ENCODE measurements at places on chromosomes 12 and 14. TPM values are rescaled to one million over a fixed set of nuclear protein-coding genes. Genes with fewer than 3 reads are reported as not detected.

DNA sequence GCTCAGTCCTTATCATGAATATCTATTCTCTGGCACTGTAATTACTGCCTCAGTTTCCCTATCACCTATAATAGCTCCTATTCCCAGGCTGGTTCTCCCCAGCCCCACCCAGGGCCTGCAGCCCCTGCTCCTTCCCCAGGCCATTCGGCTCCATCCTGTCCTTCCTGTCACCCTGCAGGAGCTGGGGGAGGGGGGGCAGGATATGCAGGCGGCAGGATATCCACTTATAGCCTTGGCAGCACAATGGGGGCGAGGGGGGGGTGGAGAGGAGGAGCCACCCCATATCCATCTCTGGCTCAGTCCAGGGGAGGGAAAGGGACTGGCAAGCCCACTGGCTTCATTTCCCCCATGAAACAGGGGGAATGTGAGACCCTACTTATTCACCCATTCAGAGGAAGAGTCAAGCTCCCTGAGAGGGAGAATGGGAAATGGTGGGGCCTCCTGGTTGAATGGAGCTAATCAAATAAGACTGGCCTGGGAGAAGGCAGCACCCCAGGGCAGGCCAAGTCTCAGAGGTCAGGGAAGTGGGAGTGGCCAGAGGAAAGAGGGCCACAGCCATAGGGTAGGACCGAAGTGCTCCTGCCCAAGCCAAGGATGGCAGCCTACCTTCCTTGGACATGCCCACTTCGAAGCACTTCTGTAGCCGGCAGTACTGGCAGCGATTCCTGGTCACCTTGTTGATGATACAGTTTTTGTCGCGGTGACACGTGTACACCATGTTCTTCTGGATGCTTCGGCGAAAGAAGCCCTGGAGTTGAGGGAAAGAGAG is 7.8 kb upstream of the ITGB7 start:
- H3K36me3 ChIP-seq: no peaks in the 10 kb centered on the region
- DNase-seq: no peak
- no peaks in the 10 kb centered on the region for H3K27me3 ChIP-seq
- peaks cover 34% of the 10 kb centered on the region for H3K4me1 ChIP-seq

DNA sequence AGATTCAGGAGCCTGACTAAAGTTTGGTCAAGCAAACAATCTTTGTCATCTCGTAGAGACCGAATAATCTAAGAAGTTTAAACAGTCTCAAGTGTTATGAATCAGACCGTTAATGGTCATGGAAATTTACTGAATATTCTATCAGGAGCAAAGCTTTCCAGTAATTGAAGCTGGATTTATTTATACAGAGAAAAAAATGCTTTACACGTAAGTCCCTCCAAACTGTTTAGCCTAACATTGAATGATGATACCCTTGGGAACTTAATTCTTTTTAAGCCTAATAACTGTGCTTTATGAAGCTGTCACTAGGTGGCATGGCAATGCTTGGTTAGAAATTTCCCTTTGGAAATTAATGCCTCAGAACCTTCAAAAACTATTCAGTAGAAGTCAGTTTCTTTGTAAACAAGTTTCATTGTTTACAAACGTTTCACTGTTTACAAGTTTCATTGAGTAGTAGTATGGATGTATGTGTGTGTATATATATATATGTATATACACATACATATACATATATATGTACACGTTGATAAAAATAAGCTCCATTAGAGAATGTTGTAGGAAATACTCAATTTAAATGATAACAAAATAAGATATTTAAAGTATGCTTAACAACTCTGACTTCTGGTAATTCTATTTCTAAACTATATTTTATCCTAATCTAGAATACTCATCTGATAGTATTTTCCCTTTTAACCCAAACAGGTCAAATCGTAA is 32.1 kb downstream of the DEPDC4 start:
- H3K4me3 ChIP-seq: no peak overlapping the region
- no peak overlapping the region for H3K27ac ChIP-seq
- H3K36me3 ChIP-seq: no peaks in the 10 kb centered on the region
- no peaks in the 10 kb centered on the region for H3K27me3 ChIP-seq

- H3K36me3 ChIP-seq: no peaks in the 10 kb centered on the region
- H3K4me1 ChIP-seq: no peaks in the 10 kb centered on the region
Measured at GRCh38 chr14:90535556-90536090, 138.8 kb downstream of the CALM1 start.

Gene KRT5
- polyA plus RNA-seq: 11.3 TPM

GRCh38 chr12:108596854-108597558 is 878 bp downstream of the TMEM119 start:
- H3K27ac ChIP-seq: peak overlapping the region; percentile 90
- no peak for DNase-seq

- no peaks in the 10 kb centered on the region for H3K36me3 ChIP-seq
- H3K27ac ChIP-seq: peak overlapping the region; percentile 6
- H3K27me3 ChIP-seq: no peaks in the 10 kb centered on the region
- no peak overlapping the region for H3K4me3 ChIP-seq
- H3K4me1 ChIP-seq: no peaks in the 10 kb centered on the region
Measured at GRCh38 chr12:19198272-19198671, 68.7 kb downstream of the PLEKHA5 start.

GRCh38 chr14:103568952-103569351 is 6.2 kb downstream of the COA8 start:
- DNase-seq: no peak
- H3K36me3 ChIP-seq: no peaks in the 10 kb centered on the region
- H3K4me3 ChIP-seq: no peak overlapping the region
- H3K27ac ChIP-seq: no peak overlapping the region

DNA sequence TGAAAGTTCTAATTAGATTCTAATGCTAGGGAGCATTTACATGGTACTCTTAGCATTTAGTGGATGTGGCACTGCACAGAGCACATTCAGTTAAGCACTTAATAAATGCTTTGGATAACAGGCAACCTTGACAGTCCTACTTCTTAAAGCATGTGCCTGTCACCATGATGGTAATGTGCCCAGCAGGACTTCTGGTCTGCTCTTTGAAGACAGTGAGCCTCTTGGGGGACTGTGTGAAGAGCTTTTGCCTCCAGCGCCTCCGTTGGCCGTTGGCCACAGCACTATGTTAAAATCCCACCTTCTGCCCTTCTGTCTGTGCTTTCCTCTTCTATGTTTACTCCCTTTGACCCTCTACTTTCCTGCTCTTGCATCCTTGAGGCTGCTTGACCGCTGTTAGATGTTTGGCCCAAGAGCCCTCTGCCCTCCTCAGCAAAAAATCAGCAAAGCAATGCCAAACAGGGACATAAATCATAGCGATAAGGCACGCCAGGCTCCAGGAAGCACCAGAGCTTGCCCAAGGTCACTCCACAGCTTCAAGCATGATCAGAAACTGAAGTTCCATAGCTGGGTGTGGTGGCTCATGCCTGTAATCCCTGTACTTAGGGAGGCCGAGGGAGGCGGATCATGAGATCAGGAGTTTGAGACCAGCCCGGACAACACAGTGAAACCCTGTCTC is 8.3 kb downstream of the CDKL1 start:
- peaks cover 4% of the 10 kb centered on the region for H3K4me1 ChIP-seq
- peak; percentile 52 for DNase-seq
- H3K36me3 ChIP-seq: no peaks in the 10 kb centered on the region

Gene PTPRB
- 0.41 TPM for polyA plus RNA-seq

Gene C14orf180
- polyA plus RNA-seq: 4.5 TPM

Gene NKX2-1
- 7.3 TPM for polyA plus RNA-seq

DNA sequence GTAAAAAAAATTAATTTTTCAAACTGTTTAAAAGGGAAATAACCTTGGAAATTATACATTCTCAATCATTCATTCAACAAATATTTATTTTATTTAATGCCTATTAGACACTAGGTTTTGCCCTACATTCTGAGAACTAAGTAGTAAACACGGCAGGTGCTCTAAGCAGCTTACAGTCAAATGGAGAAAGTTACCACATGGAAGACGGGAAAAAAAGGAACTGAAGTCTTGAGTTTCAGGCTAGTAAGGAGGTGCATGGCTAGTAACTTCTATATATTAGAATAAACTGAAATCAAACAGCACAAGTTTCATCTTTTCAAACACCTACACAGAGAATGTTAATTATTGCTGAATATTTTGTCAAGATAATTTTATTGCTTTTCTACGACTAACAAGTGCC is 52.9 kb downstream of the C12orf42 start:
- H3K27me3 ChIP-seq: no peaks in the 10 kb centered on the region
- no peaks in the 10 kb centered on the region for H3K4me1 ChIP-seq
- no peak for DNase-seq
